NCI-H446 treated with DMSO at 0.1 percent for 48 hours (cell line): ENCODE measurements at places on chromosomes 6 and 20.

DNA sequence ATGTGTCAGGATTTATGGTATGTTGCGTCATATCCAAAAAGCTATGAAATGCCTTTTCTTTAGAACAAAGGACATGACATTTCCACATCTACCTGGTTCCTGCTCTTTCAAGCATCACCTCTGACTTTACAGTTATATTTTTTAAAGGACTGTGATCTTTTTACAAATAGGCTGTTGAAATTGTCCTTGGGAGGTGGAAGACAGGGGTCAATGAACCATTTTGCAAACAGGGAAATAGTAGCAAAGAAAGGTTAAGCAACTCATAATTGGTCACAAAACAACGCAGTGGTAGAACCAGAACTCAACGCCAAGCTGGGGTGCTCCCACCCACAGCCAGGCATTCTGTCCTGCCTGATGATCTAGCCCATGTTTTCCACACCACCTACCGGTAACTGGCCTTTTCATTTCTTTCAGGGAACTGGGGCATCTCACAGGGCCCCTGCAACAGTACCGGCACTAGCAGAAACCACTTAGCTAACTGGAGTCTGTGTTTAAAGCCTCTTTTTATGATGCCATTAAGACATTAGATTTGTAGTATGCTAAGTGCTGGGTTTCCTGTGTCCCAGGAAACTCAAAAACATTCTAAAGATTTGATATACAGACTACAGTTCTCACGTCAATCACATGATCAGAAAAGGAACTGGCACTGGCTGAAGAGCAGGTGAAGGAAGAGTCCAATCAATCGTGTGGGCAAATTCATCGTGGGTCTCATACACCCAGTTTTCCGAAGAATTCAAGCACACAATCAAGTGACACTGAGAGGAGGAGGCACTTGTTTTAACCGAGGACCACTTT, 13.9 kb downstream of the ZNF217 start:
- DNase-seq = no peak

GRCh38 chr20:61694682-61695081, 371.0 kb downstream of the TAF4 start:
- DNase-seq = no peak

GRCh38 chr6:91877994-91878393, 1291.1 kb upstream of the MAP3K7 start:
- DNase-seq = no peak

GRCh38 chr6:16539086-16539931, 222.0 kb downstream of the ATXN1 start:
- DNase-seq = no peak

GRCh38 chr6:98487612-98488011, 346.8 kb upstream of the POU3F2 start:
- peak; percentile 34 for DNase-seq

DNA sequence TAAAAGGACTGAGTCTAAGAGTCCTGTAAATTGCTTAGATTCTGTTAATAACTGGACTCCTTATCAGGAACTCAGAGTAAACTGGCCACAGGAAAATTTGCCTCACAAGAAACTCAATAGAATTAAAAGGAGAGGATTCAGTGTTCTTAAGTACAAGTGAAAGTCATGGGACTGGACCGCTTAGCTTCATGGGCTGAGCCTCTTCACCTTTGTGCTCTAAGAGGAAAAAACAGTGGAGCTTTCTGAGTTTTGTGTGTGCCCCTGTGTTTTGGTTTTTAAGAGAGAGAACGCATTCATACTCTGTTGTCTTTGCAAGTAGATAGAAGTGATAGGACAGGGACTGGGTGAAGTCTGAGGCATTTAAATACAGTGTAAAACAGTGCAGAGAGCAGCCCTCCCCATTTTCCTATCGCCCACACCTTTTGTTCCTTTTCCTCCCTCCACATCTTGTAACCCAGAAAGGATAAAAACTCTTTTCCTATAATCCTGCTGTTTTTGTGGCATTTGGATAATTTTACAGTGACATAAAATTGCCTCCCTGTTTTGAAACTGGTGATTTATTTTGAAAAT, 49.6 kb downstream of the FOXO3 start:
- DNase-seq = no peak

GRCh38 chr20:45229264-45230056, 8.3 kb downstream of the SEMG2 start:
- DNase-seq = no peak

DNA sequence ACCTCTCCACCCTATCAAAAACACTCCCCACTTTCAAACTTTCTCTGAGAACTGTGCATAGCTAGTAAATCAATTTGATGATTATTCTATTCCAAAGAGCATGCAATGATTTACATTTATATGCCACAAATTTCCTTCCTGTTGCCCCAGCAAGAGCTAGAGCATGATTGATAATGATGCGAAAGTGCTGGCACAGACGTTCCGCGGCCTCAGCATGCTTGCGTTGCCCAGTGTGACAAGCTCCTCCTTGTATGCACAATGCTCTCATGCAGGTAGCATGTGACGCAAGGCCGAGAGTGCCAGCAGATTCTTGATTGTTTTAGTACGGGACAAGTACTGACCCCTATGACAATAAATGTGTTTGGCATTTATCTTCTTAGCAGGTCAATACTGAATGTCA, 696.3 kb upstream of the SLC35B3 start:
- no peak for DNase-seq

DNA sequence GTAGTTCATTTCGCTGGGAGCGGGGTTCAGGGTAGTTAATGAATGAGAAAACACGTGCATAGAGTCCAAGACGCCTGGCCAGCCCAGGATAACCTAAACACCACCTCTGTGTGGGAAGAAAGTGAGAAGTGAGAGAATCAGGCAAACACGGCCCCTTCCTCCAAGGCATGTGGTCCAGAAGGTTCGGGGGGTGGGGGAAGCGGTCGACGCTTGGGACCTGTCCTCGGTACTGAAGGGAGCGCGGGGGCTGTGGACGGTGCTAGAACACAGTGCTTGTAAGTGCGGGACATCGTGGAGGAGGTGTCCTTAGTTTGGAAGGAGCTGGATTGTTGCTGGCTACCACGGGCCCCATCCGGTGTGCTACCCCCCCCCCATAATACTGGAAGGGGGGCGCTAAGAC, 1.7 kb upstream of the VSTM2L start:
- DNase-seq = no peak
